Heart left ventricle (tissue), 16 donors: ENCODE measurements at places on chromosomes 11 and 22. TPM values are rescaled to one million over a fixed set of nuclear protein-coding genes. Genes with fewer than 3 reads are reported as not detected.

DNA sequence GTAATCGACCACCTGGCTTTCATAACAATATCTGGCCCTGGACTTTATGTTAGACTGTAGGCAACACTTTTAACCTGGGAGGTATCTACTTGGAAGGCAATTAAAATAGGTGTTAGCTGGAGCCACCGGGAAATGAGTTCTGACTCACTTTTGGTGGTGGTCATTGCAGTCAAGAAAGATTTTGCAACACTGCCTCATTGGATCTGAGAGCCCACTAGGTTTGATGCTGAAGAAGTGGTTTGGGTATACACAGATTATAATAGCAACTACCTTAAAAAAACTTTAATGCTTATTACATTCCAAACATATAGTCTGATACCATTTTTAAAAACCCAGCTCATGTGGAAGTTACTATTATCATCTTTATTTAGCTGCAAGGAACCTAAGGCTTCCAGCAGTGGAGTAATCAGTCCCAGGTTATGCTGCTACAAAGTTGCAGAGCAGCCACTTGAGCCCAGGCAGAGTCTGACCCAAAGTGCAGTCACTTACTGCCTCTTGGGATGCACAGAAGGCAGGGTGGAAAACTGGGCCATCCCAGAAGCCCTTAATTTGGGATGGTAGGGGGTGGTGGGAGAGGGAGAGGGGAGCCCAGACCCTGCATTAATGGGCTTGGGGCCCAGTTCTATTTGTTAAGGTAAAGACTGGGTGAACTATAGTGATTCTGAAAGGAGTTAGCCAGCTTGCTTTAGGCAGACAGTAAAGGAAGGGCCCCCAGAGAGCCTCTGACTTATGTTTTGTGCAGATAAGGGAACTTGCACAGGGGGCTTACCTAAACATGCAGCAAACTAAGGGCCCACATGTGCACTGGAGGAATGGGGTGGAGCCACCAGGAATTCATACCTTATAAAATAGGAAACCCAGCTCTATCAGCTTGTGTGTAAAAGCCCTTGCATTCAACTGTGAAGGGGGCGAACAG, 149.4 kb downstream of the SNX19 start:
- DNase-seq, result no peak

RASSF10 gene
- 0.16 TPM for total RNA-seq

SOX6 gene
- 20.7 TPM for total RNA-seq

OR4C15 gene
- not detected for total RNA-seq

DNA sequence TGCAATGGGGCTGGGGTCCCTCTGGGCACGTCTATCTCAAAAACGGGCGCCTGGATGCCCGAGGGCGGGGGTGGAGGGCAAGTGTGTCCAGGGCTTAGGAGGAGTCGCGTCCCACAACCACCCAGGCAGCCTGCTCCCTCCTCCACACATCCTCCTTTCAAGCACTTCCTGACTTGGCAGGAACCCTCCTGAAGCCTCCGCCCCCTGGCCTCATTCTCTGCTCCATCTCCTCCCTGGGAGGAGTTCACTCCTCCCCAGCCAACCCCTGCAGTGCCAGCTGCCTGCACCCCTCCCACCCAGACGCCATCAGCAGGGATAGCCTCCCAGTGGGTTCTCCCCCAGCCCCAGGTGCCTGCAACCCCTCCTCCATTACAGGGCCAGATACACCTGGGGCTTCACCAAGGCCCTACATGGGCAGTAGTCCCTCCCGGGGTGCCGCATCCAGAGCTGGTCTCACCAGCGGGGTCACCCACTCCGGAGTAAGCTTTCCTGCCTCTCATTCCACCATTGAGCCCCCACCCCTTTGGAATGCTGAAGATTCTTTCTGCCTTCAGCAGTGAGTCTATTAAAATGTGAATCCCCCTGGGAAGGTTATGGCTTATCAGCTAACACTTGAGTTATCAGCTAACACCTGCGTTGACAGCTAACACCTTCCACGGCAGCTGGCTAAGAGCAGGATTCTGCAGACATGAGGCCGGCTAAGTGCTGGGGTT, 24.4 kb downstream of the RTN4R start:
- peak; percentile 86 for DNase-seq

OR52M1 gene
- not detected for total RNA-seq

RAB38 gene
- total RNA-seq, result 0.46 TPM
